Effector memory CD8-positive, alpha-beta T cell (primary cell): ENCODE measurements at places on chromosomes 13 and 19.

DNA sequence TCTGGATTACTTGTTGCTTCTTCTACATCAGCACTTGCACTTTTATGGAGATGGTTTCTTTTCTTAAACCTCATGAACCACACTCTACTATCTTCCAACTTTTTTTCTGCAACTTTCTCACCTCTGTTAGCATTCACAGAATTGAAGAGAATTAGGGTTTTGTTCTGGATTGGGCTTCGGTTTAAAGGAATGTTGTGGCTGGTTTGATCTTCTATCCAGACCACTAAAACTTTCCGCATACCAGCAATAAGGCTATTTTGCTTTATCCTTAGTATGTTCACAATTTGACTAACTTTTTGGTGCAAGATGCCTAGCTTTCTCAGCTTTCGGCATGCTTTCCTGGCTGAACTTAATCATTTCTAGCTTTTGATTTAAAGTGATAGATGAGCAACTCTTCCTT is 666.7 kb upstream of the MIR17HG start:
- no peak for DNase-seq

DNA sequence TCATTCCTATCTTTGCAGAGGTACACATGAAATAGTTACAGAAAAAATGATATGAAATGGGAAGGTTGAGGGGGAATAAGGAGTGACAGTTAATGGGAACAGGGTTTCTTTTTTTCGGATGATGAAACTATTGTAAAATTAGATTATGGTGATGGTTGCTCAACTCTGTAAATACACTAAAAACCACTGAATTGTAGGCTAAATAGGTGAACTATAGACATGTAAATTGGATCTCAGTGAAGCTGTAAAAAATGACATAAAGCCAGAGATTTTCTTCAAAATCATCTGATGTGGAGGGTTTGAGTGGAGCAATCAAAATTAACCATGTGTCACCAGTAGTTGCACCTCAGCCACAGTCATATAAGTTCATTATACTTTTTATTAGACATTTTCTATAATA is 6.6 kb upstream of the FLT3 start:
- no peak for DNase-seq

- no peak for DNase-seq
Measured at GRCh38 chr19:18430417-18431144, 7.4 kb downstream of the ISYNA1 start.

- no peak for DNase-seq
Measured at GRCh38 chr13:96082640-96083039, 7.3 kb upstream of the HS6ST3 start.

- DNase-seq = no peak
Measured at GRCh38 chr19:49946415-49946814, 14.6 kb downstream of the SIGLEC11 start.

DNA sequence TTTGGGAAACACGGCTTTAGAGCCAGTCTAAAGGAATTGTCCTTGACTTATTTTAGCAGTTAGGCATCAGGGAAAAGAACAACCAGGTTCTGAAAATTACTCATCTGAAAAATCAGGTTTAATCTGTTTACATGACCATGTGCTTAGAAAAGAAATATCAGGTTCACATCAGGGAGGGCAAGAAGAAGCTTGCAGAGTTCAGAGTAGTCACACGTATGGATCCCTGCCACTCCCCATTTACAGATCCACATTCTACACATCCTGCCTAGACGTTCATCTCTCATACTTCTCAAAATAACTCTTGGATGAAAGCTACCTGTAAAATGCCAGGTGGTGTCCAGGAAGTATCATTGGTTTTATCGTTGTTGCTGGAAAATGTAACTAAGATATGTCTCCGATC is 14.0 kb upstream of the PHF11 start:
- DNase-seq = no peak

DNA sequence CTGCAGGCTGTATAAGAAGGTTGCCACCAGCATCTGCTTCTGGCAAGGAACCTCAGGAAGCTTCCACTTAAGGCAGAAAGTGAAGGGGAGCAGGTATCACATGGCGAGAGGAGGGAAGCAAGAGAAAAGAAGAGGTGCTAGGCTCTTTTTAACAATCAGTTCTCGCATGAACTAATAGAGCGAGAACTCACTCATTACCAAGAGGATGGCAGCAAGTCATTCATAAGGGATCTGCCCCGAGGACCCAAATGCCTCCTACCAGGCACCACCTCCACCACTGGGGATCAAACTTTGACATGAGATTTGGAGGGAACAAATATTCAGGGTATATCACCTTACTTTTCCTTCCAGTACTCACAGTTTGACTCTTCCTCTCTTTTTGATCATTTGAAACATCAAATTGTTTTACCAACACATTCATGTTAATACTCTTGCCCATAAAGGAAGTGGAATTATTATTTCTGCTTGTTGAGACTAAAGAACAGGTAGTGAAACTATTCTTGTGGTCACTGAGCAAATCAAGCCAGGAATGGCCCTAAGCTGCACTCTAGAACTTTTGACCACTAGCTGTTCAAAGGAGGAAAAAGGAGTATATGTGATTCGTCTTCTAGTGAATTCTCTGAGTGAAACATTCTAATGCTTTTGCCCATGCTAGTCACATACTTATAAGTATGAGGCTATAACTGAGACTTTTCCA is 45.0 kb downstream of the LACC1 start:
- no peak for DNase-seq

GRCh38 chr13:113077566-113077952 is 28.0 kb upstream of the F7 start:
- no peak for DNase-seq

DNA sequence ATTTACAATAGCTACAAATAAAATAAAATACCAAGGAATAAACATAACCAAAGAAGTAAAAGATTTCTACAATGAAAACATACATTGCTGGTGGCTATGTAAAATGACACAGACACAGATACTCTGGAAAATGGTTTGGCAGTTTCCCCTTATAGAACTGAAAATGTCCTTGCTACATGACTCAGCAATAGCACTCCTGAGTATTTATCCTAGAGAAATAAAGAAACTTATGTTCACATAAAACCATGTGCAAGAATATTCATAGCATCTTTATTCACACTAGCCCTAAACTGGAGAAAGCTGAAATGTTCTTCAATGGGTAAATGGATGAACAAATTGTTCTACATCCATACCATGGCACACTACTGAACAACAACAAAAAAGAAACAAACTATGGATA is 100.2 kb upstream of the RFC3 start:
- DNase-seq = no peak

GRCh38 chr19:52335768-52336116 is 301 bp upstream of the ZNF610 start:
- no peak for DNase-seq

DNA sequence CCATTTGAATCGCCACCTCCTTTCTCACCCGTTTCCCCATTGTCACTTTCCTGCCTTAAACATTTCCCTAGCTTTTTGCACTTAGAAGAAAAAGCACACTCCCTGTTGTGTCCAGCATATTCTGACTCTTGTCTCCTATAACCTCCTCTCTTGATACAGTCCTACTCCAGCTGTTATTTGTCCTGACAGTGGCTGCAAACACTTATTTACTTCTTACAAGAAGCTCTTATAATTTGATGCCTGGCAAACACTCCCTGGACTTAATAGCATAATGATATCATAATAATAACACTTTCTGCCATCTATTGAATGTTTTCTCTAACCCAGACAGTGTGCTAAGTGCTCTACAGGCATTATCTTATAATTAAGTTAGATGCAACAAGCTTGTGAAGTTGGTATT is 76.6 kb downstream of the DGKH start:
- DNase-seq = no peak

DNA sequence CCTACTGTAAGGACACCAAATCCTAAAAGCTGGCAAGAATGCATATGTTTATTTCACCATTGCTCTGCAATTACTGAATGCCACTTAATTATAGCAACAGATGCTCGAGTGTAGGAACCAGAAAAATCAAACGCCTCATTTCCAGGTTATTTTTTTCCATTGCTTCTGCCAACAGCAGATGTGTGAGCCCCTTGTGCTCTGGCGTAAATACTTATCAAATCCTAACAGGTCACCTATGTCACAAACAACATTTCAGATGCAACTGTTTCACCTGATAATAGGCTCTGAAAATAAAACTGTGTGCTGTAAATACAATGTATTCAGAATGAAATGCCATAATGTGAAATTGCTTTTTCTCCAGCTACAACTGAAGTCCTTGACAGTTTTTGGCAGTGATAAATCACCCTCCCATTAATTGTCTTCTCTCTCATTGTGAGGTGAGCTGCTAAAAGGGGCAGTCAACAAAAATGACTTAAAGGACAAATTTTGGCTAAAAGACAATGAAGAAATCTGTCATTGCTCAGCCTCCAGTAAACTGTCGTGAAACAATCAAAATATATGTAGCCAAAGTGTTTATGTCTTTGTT is 344.0 kb downstream of the DACH1 start:
- no peak for DNase-seq

DNA sequence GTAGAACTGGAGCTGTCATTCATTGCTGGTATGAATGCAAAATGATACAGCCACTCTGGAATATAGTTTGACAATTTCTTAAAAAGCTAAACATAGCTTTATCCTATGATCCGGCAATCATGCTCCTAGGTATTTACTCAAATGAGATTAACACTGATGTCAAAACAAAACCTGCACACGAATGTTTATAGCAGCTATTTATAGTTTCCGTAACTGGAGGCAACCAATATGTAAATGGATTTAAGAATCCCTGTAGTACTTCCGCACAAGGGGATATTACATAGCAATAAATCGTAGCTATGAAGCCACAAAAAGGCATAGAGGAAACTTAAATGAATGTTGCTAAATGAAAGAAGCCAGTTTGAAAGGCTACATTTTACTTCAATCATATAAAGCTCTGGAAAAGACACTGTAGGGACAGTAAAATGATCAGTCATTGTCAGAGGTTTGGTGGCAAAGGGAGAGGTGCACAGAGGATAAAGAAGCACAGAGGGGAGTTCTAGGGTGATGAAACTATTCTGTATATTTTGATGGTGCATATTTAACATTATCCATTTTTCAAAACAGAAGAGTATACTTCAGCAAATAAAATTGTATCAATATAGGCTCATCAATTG is 1893.0 kb upstream of the PCDH20 start:
- no peak for DNase-seq

- no peak for DNase-seq
Measured at GRCh38 chr19:5177745-5178450, 162.7 kb downstream of the PTPRS start.

DNA sequence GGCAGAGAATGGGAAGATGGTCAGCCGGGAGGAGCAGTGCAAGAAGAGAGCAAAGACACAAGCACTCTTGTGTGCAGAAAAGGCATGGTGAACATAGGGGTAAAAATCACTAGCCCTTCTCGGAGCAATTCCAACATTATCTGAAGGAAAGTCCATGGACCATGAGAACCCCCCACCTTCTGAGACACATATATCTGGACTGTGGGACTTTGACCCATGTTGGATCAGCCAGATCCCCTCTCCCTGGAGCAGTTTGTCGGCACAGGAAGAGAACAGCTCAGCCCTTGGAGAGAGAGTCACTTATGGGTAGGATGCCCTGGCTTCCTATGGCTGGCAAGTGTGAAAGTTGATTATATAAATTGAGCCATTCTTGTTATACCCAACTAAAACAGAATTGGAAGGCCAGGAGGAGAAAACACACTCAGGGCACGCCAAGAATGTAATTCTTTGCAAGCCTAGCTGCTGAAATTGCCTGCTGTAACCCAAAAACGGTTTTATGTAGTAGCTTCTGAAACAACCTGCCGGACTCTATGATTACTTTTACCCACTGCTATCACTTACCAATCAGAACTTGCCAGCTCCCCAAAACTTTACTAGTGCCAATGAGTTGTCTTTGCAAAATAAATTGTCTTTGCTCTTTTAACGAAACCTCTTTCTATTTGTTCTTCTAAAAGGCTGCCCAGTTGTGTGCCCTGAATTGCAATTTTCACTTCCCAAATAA is 62.8 kb upstream of the ZNF599 start:
- no peak for DNase-seq

- DNase-seq = no peak
Measured at GRCh38 chr13:97540696-97541095, 106.7 kb downstream of the RAP2A start.

DNA sequence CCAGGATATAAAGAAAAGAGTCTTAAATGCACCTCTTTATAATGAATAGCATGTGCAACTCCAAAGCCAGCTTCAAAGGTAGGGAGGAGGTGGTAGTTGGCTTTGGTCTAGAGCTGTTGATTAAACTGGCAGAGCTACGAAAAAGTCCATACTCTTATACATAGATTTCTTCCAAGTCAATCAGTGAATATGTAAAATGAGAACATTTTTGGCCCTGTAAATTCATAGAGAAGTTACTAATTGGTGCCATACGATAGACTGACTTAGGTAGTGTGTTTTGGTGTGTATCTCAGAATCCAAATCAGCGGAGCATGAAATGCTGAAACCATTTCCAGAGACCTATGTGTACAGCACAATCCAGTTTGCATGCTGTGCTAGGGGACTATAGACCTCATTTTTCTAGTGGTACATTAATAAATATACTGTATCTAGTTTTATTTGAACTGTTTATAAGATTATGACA is 17.1 kb upstream of the DPY19L3 start:
- no peak for DNase-seq

GRCh38 chr19:12482509-12482886 is 2.1 kb downstream of the ZNF709 start:
- DNase-seq = no peak

DNA sequence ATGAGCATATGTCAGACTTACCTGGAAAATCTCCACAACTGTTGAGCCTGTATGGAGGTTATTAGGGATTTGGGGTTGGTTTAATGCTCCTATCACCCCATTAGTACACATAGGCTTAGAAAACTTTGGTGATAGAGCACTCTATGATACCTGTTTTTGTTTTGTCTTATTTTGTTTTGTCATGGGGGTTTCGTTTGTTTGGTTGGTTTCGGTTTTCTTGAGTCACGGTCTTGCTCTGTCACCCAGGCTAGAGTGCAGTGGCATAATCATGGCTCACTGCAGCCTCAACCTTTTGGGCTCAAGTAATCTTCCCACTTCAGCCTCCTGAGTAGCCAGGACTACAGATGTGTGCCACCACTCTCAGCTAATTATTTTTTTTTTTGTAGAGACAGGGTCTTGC is 70.0 kb downstream of the MZT1 start:
- DNase-seq = no peak

GRCh38 chr19:53642381-53643099 is 10.7 kb downstream of the DPRX start:
- DNase-seq = no peak

GRCh38 chr19:29908963-29909944 is 32.8 kb upstream of the URI1 start:
- no peak for DNase-seq

DNA sequence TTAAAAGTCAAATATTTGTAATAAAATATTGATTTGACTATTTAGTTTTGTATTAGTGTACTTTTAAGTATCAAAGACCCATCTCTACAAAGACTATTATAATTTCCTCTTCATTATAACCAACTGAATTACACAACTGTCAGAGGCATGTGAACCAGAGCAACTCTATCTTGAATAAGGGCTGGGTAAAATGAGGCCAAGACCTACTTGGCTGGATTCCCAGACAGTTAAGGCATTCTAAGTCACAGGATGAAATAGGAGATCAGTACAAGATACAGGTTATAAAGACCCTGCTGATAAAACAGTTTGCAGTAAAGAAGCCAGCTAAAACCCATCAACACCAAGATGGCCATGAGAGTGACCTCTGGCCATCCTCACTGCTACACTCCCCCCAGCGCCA is 36.2 kb upstream of the ATP12A start:
- DNase-seq = no peak
